ENCODE measurements at places on chromosomes 1 and 21.

- DNase-seq: no peak
Measured at GRCh38 chr1:156811168-156811567, 5.5 kb downstream of the SH2D2A start.

DNA sequence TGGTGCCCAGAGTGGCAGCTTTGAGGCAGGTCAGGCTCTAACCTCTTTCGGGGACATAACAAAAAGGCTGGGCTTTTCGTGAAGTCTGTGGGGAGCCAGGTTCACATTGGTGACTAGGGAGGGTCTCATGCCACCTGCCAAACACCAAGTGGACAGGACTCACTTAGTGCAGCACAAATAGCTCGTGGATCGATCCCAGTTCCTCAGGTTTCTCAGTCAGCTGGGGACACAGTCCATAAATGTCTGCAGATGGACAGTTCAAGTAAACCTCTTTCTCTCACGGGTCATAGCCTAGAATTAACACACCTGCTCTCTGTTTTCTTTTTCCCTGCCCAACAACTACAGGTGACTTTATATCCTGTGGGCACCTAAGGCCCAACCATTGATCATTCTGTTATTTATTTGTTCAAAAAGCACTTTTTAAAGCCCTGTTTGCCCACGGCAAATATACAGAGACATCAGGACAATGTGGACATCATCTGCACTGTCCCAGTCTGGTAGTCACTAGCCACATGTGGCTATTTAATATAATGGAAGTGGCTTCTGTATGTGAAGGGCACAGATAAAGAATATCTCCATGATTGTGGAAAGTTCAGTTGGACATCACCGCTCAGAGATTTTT is 53.5 kb downstream of the CAPN2 start:
- DNase-seq: no peak

DNA sequence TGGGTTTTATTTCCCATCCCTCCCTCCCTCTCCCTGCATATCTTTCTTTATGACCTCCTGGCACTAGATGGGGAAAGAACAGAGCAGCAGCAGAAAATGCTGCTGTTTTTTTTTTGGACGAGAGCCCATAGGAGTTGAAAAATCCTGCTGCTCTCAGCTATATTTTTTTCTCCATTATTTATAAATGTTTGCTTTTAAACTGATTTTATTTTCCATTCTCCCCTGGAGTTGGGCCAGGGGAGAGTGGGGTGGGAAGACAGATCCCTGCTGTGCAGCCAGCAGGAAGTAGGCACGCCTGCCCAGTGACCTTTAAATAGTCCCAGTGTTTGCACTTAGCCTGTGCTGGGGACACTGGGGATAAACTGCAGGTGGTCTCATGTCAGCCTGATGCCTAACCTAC is 17.4 kb downstream of the SFT2D2 start:
- DNase-seq: no peak

- no peak for DNase-seq
Measured at GRCh38 chr1:6832531-6833188, 47.4 kb downstream of the CAMTA1 start.

DNA sequence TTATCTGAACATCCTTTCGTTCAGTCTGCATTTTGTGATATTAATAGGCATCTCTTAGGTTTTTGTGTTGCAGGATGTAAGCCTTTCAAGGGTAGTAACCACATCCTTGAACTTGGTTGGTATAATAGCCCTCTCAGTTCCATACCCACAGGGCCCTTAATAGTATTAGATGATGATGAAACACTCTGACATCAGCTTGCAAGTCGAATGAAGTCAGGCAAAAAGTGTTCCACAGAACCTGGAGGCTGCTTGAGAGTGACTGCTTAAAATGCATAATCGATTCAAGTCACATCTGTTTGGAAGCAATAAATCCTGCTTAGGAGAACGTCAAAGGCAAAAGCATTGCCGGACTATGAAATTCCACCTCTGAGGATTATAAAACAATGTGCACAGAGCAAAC is 415.6 kb upstream of the KAZN start:
- DNase-seq: no peak
